ENCODE measurements at places on chromosomes 7 and 10. TPM values are rescaled to one million over a fixed set of nuclear protein-coding genes. Genes with fewer than 3 reads are reported as not detected.

The TUBAL3 gene
- 0.34 TPM for total RNA-seq

The SUMF2 gene
- total RNA-seq, result 106 TPM

The EPO gene
- total RNA-seq, result not detected

The TBX20 gene
- 2.4 TPM for total RNA-seq

The ACTA2 gene
- 18.2 TPM for total RNA-seq

The FMC1 gene
- total RNA-seq, result 29.5 TPM

The MKRN1 gene
- total RNA-seq, result 68.6 TPM

The ATRNL1 gene
- 0.21 TPM for total RNA-seq

The RBP4 gene
- total RNA-seq, result 11.8 TPM

The HOXA2 gene
- 0.66 TPM for total RNA-seq

The UCMA gene
- not detected for total RNA-seq

The OR13A1 gene
- not detected for total RNA-seq

The LDB3 gene
- total RNA-seq, result 0.13 TPM

The C7orf57 gene
- total RNA-seq, result 0.31 TPM

The EPHA1 gene
- not detected for total RNA-seq

The NEUROD6 gene
- total RNA-seq, result not detected
